ENCODE measurements at places on chromosomes 6 and 20. TPM values are rescaled to one million over a fixed set of nuclear protein-coding genes. Genes with fewer than 3 reads are reported as not detected.

DNA sequence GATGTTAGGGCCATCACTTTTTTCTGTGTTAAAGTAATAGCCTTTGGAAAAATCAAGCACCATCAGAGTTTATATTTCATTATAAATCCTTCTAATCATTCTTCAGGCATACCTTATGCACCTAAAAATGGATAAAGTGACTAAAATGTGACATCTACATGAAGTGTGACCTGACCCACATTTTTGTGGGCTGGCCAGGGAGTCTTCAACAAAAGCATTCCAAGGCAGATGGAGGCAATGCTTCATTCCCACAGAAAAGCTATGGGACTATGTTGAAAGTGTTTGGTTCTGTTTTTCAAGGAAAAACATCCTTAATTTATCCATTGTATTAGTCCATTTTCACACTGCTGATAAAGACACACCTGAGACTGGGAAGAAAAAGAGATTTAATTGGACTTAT is 58.8 kb upstream of the LTV1 start:
- H3K4me1 ChIP-seq = no peaks in the 10 kb centered on the region
- H3K4me3 ChIP-seq = no peak overlapping the region
- no peak for DNase-seq
- no peak overlapping the region for H3K27ac ChIP-seq
- no peaks in the 10 kb centered on the region for H3K27me3 ChIP-seq

DNA sequence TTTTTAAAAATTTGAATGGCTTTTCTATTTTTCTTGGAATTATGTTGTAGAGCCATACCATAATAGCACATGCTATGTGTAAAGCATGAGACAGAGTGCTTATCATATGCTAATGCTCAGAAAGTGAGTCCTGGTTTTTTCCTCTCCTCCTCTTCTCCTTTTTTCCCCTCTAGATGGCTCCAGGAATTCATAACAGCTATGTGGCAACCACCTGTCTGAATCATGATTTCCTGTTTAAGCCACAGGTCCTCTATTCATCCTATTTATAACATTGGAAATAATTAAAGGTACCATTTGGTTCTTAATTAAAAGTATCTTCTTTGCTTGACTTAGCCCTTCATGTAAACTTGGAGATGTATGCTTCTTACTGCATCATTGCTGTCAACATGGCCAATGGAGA is 260.0 kb upstream of the MAP3K7 start:
- no peak overlapping the region for H3K27ac ChIP-seq
- no peak overlapping the region for H3K4me3 ChIP-seq
- H3K36me3 ChIP-seq = no peaks in the 10 kb centered on the region
- no peaks in the 10 kb centered on the region for H3K4me1 ChIP-seq
- no peak for DNase-seq
- H3K27me3 ChIP-seq = no peaks in the 10 kb centered on the region

DNA sequence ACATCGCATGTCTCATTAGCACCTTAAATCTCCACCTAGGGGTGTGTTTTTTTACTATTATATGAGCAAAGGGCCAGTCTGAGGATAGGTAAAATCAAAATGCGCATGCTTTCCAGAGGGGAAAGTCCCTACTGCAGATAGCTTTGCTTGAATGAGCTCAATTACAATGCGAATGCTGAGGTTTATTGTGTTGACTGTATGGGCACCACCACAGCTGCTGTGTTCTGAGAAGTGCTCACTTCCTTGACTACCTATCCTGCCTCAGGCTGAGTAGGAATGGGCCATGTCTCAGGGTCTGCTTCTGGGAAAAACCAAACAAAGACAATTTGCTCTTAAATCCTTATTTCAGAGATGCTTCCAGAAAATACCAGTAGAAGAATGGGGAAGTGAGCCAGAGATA is 36.6 kb downstream of the MOCS1 start:
- no peaks in the 10 kb centered on the region for H3K4me1 ChIP-seq
- H3K36me3 ChIP-seq = no peaks in the 10 kb centered on the region
- DNase-seq = no peak
- H3K27ac ChIP-seq = no peak overlapping the region
- H3K4me3 ChIP-seq = no peak overlapping the region

DNA sequence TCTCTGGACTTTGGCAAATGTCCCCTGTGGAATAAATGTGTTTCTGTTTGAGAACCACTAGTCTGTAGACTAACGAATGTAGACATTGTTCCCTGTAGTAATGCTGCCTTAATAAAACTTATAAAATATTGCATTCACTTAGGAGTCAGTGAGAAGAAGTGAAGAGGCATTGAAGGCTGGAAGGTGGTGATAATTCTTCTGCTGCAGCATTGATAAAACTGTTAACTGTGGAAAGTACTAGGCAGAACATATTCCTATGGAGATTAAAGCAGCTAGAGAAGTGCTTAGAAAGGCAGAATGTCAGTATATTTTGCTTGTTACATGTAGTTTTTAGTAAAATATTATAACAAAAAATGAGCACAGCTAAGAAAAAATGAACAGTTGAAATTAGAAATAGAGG is 4.8 kb downstream of the PGK2 start:
- no peaks in the 10 kb centered on the region for H3K4me1 ChIP-seq
- no peaks in the 10 kb centered on the region for H3K27me3 ChIP-seq
- H3K36me3 ChIP-seq = no peaks in the 10 kb centered on the region
- no peak overlapping the region for H3K4me3 ChIP-seq
- no peak for DNase-seq

Gene PXDC1
- 38.7 TPM for total RNA-seq

All from uterus (tissue), 4 donors.